ENCODE measurements at places on chromosomes 3 and 15. TPM values are rescaled to one million over a fixed set of nuclear protein-coding genes. Genes with fewer than 3 reads are reported as not detected.

The GP5 gene
- 0.58 TPM for total RNA-seq

- no peak for DNase-seq
These were observed 69.9 kb downstream of the FBLN2 start for GRCh38 chr3:13618836-13619235.

The GUCA1C gene
- total RNA-seq, result not detected

The SUCNR1 gene
- total RNA-seq, result not detected

- no peak for DNase-seq
These were observed 41.8 kb downstream of the ITGA11 start for GRCh38 chr15:68389936-68390817.

The GOLGA6L7 gene
- not detected for total RNA-seq

- DNase-seq, result no peak
These were observed 221.4 kb downstream of the GABRB3 start for GRCh38 chr15:26551473-26551872.

The DAZL gene
- not detected for total RNA-seq

- no peak for DNase-seq
These were observed 154.8 kb upstream of the LRIG1 start for GRCh38 chr3:66655671-66656070.

The NKIRAS1 gene
- total RNA-seq, result 7.4 TPM
